KBM-7 (cell line): ENCODE measurements at places on chromosomes 1 and 21.

- no peak for DNase-seq
Observed at GRCh38 chr21:45281411-45282282, 6.0 kb downstream of the POFUT2 start.

GRCh38 chr21:25409978-25410377 is 197.3 kb downstream of the MRPL39 start:
- no peak for DNase-seq

DNA sequence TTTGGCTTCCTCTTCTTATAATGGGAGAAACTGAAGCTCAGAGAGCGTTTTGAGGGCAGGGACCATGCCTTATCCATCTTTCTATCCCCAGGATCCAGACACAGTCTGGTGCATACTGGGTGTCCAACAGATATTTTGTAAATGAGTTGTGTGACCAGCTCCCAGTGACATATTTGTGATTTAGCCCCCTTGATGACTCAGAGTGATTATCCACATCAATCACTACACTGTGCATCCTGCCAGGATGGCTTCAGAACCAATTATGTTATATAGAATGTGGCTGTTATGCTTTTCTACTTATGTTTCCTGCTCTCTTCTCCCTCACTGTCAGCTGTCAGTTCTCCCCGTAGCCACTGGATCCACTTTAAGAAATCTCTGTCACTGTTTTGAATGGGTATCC is 11.3 kb downstream of the OLFML3 start:
- DNase-seq: no peak

DNA sequence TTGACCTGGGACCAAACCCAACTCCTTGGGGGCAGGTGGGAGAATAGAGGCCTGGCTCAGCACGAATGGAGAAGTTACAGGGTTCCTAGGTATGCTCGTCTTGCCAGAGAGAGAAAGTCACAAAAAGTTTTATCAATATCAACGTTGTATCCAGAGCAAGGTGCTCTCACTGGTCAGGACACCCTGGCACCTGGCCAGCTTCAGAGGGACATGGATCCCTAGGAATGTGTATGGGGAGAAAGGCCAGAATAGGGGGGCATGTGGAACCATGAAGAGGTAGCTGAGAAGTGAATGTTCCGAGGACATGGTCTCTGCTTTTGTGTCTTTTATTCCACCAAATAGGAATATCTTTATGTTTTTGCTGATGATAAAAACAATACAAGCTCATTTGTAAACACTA is 9.4 kb upstream of the POU3F1 start:
- DNase-seq: no peak

GRCh38 chr1:47399846-47400155 is 16.3 kb upstream of the FOXE3 start:
- DNase-seq: no peak

DNA sequence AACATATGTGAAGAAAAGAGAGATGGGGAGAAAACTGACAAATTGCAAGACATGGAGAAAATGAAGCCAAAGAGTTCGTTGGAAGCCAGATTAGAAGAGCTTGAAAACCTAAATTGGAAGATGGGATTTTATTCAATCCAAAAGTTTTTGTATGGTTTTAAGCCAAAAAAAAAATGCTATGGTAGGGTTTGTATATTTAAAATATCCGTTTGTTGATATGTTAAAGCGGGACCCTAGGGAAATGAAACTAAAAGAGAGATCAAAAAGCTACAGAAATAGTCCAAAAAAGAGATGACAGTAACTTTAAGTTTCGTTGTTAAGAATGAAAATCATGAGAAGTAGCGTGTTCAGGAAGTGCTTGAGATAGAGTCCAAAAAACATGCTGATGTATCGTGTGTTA is 617.7 kb upstream of the ADGRL2 start:
- DNase-seq: no peak

- DNase-seq: no peak
Observed at GRCh38 chr1:237145379-237146135, 103.6 kb downstream of the RYR2 start.

DNA sequence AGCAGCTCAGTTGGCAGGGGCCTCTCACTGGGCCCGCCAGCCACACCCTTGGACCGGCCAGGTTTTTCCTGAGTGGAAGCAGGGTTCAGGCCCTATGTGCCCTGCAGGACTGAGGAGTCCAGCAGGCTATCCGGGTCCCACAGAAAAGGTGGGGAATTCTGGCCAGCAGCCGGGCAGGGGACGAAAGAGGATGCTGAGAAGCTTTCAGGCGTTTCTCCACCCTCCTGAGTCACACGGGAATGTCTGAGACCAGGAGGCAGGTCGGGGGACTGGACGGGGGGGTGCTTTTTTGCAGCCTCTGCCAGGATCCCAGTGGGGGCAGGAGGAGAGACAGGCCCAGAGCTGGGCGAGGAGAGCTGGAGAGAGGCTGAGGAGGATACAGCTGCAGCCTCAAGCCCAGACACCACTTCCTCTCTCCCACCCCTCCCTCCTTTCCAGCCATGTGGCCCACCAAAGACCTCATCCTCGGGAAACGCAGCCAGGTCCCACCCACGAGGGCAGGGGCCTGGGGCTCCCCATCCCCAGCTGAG is 105.4 kb downstream of the SPSB1 start:
- DNase-seq: no peak

DNA sequence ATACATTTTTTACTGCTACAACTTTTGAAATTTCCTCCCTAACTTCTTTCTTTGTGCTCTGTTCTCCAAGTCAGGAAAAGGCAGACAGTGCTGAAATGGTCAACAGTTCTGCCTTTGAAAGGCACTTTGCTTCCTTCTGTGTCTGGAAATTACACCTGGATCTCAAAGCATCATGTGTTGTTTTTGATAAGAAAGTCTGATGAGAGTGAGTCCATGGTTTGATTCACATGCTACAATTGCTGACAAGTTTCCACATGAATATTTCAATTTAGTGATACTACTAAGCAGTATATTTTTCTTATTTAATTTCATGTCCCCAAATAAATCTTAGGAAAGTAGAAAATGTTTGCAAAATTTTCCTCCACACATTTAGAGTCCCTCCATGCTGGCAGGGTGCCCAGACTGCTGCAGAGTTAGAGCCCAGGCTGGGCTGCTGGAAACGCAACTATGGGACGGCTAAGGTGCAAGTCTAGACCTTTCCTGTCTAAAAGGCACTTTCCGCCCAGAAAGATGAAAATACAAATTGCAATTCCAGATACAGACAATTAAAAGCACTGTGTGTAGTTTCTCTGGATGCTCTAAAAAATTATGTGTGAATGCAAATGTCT is 96.6 kb upstream of the RUNX1 start:
- no peak for DNase-seq

DNA sequence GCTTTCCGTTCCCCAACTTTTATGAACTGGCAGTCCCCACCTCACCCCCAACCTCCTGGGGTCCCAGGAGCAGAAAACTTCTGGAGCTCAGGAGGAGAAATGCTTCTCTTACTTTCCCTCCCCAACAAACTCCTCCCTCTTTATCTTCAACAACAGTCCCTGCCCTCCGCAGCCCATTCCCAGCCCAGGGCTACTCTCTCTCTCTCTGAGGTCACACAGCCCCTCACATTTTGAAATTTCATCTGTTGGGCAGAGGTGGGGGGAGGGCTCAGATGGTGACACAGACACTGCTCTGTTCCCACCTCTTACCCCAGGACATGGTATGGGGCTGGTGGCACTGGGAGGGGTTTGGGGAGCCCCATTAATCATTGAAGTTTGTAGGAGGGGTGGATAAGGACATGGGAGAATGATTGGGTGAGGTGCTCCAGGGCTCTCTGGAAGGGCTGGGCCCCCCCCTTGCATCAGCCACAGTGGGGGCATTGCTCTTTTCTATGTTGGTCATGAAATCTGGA is 6.0 kb downstream of the PIK3CD start:
- DNase-seq: no peak

DNA sequence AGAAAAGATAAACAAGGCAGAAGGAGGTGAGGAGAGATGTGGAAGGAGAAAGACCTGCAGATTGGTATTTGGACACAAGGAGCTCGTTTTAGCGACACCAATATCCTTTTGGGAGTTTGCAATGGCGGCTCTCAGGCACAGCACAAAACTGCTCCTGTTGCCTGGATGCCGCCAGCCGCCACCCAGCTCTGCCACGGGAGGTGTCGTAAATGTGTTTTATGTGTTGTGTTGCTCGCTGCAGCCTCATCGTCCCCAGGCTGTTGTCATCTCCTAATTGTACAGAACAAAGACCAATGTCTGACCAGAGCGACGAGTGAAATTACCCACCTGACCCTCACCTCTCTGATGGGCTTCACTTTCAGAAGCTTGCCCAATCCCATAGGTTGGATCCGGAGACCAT is 96.6 kb upstream of the ZNF281 start:
- no peak for DNase-seq

GRCh38 chr1:98126740-98127139 is 205.9 kb upstream of the DPYD start:
- no peak for DNase-seq

DNA sequence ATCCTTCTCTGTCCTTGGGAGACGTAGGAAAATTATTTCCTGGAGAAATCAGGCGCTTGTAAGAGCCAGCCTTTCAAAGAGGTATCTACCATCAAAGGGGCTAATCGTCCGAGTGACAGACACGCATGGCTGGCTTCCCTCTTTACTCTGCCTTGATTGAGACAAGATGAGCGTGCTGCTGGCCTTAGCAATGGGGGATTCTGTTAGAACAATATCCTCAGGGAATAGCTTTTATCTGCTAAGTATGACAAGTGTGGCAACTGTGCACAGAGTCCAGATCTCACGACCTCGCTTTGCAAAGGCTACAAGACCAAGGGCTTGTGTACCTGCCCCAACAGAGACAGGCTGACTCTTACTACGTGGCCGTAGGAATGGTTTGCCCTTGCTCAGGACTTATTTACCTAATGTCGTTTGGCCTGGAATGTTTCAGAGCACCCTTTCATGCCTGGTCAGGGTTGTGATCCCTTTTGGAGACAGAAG is 417.1 kb downstream of the KIF26B start:
- no peak for DNase-seq

DNA sequence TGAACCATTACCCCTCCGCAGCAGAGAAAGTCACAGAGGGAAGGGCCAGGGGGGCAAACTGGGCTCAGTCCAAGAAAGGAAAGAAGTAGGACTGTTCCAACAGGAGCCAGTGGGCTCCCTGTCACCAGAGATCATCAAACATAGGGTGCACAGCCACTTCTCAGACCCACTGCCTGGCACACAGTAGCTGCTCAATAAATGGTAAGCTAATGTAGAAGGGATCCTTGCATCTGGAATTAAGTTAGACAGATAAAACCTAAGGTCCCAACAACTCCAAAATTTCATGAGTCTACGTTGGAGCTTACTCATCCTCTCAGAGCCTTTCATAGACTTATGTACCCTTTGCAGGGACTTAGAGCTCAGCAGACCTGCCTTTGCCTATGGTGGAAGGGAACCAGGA is 3.5 kb downstream of the BLACAT1 start:
- no peak for DNase-seq

DNA sequence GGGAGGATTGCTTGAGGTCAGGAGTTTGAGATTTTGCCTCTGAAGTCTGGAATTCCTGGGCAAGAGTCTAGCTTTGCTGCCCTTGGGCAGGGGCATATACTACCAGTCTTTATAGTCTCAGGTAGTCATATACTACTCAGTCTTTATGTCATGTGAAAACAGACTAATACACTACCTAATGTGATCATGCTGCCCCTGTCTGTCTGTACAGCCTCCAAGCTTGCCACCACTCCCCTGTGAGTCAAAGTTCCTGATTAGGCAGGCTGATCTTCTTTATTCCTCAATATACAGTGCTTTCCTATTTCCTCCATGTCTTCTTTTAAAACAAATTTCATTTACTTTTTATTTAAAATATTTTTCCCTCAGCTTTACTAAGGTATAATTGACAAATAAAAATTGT is 105.3 kb upstream of the BEND5 start:
- no peak for DNase-seq

- DNase-seq: no peak
Observed at GRCh38 chr1:9278585-9279153, 14.0 kb upstream of the SPSB1 start.

DNA sequence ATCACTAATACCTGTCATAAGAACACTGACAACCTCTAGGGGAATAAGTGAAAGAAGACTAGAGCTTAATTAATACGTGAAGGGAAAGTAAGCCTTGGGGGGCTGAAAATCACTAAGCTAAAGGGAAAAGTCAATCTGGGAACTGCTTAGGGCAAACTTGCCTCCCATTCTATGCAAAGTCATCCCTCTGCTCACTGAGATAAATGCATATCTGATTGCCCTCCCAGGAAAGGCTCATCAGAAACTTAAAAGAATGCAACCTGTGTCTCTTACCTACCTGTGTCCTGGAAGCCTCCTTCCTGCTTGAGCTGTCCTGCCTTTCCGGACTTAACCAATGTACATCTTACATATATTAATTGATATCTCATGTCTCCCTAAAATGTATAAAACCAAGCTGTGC is 81.8 kb downstream of the WDR64 start:
- DNase-seq: no peak

DNA sequence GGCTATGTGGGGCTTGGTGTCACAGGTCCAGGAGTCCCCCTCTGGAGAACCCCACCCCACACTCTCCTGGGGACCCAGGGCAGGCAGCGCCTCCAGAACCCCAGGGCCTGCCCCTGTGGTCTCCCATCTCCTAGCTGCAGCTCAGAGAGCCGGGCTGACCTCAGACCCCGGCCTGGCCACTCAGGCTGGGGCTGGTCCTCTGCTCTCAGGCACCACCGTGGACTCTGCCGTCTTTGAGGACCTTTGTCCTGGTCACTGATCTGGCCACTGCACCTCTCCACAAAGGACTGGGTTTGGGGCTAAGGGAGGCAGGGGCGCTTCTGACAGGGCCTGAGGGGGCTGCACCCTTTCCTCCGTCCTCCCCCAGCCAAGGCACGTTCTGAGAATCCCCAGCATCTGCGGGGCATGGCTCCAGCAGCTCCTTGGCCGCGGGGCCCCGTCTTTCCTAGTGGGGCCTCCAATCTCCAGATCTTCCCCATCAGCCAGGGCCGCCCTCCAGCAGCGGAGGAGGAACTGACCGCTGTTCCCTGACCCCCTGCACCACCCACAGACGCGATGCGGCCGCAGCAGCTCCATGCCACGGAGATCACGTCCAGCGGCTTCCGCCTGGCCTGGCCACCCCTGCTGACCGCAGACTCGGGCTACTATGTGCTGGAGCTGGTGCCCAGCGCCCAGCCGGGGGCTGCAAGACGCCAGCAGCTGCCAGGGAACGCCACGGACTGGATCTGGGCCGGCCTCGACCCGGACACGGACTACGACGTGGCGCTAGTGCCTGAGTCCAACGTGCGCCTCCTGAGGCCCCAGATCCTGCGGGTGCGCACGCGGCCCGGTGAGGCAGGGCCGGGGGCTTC is 3.3 kb downstream of the VWA1 start:
- no peak for DNase-seq

GRCh38 chr1:205592443-205593003 is 39.3 kb downstream of the ELK4 start:
- no peak for DNase-seq

GRCh38 chr1:181014477-181015250 is 8.0 kb downstream of the STX6 start:
- no peak for DNase-seq

DNA sequence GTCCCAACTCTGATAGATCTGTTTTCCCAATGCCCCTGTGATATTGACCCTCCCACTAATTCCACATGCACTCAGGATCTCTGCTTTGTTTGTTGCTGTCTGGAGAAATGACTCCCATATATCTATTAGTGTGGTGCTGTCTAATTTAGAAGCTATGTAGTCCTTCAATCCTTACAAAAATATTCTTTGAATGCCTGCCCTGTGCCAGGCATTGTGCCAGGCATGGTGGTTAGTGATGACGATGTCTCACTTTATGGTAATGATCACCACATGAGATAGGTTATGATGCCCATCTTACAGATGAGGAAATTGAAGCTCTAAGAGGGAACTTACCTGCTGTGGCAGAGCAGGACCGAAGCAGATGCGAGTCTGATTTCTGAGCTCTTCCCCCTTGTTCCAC is 12.9 kb downstream of the MYOG start:
- no peak for DNase-seq

- DNase-seq: peak; percentile 62
Observed at GRCh38 chr1:147273409-147274336, 31.2 kb downstream of the CHD1L start.
